ENCODE measurements at places on chromosomes 7 and 10. TPM values are rescaled to one million over a fixed set of nuclear protein-coding genes. Genes with fewer than 3 reads are reported as not detected.

- H3K4me3 ChIP-seq = no peak overlapping the region
- H3K4me1 ChIP-seq = peaks cover 3% of the 10 kb centered on the region
- H3K36me3 ChIP-seq = peaks cover 35% of the 10 kb centered on the region
- DNase-seq = no peak
- no peak overlapping the region for H3K27ac ChIP-seq
Observed at GRCh38 chr10:6114805-6115341, 26.0 kb downstream of the RBM17 start.

GRCh38 chr10:87656431-87657072 is 3.1 kb upstream of the PAPSS2 start:
- peaks cover 10% of the 10 kb centered on the region for H3K4me1 ChIP-seq
- no peak overlapping the region for H3K27ac ChIP-seq
- H3K27me3 ChIP-seq = peaks cover 39% of the 10 kb centered on the region
- DNase-seq = no peak

Gene CPEB3
- 2.3 TPM for total RNA-seq

Gene BICC1
- 4.9 TPM for total RNA-seq

Gene H2BK1
- not detected for total RNA-seq

DNA sequence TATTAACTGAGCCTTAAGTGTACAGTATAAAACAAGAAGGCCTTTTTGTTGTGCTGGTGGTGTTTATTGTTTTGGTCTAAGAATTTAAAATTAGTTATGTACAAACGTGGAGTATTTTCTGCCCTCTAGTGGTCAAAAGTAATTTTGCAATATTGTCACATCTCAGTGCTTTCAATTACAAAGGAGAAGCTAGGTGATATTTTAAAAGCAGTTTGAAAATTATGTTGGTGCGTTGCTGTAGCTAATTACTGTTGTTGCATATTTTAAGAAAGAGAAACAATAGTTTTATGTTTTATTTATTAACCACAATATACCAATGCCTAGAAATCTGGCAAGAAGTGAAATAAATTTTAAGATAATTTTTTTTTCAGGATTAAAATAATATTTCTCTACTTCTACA is 11.4 kb downstream of the NPVF start:
- H3K27ac ChIP-seq = no peak overlapping the region
- H3K27me3 ChIP-seq = peaks cover 12% of the 10 kb centered on the region
- H3K4me3 ChIP-seq = no peak overlapping the region

DNA sequence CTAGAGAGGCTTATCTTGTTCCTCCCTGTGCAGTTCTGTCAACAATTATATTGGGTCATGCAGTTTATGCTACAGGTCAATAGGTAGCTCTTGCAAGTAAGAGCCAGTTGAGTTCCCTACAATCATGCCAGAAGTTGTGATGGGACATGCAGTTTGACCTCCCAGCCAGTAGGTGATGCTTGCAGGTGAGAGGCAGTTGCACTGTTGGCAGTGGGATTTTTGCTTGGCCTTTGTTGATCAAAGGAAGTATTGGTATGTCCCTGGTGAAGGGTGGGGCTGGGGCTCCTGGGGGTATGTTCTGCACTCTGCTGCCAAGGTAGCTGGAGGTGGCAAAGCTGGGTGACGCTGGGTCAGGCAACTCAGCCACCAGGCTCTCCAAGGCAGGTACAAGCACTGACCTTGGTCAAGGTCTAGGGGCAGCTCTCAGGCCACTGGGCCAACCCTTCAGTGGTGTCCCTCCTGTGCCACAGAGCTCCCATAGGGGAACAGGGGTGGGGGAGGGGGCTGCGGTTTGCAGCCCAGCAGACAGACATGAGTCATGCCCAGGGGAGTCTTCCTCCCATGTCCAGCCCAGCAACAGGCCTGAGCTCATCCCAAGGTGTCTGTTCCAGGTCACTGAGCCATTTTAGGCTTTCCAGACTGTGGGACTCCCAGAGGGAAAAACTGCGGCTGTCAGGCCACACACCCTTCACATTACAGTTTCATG is 43.3 kb downstream of the MEOX2 start:
- H3K4me3 ChIP-seq = no peak overlapping the region
- H3K4me1 ChIP-seq = peaks cover 10% of the 10 kb centered on the region
- no peak for DNase-seq

Gene SLC39A12
- not detected for total RNA-seq

DNA sequence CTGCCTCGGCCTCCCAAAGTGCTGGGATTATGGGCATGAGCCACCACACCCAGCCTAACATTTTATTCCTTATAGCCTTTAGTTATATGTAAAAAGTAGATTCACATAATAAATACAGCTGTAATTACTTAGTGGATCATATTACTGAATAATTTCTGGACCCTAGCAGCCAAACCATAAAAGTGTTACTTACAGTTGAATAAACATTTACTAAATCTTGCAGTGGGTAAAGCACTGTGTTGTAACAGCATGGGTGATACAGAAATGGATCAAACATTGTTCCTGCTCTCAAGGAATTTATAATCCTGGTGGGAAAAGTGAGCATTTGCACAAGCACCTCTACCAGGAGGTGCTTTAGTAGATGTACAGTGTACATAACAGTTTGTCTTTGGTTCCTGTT is 25.0 kb downstream of the BPGM start:
- DNase-seq = no peak
- H3K4me3 ChIP-seq = no peak overlapping the region
- no peaks in the 10 kb centered on the region for H3K27me3 ChIP-seq
- no peak overlapping the region for H3K27ac ChIP-seq

Gene TET1
- total RNA-seq = 36.2 TPM

Gene CFAP43
- total RNA-seq = 4.7 TPM

DNA sequence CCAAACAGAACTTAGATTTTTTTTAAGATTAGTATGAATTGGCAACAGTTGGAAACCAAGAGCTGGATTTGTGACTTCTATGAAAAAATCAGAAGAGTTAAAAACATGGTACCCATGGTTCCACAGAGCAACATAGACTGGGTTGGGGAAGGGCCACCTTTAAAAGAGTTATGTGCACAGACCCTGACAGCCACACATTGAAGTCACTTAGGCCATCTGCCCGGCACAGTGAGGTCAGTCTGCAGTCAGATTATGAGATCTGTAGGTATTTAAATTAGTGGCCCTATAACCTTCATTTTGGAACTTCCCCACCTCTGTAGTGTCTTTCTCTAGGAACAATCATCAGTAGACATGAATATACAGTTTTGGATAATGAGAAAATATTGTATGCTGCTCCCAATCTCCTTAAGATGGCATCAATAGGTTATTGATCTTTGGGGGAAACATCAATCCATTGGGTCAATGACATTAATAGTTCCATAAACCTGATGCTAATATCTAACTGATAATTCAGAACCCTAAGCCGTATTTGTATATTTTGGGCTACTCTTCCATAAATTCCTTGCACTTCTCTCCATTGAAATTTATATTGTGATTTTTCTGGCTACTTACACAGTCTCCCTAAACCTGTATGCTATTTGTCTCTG is 7.0 kb downstream of the ANKRD1 start:
- no peak overlapping the region for H3K27ac ChIP-seq
- H3K4me1 ChIP-seq = peaks cover 16% of the 10 kb centered on the region
- H3K27me3 ChIP-seq = no peaks in the 10 kb centered on the region
- peaks cover 12% of the 10 kb centered on the region for H3K36me3 ChIP-seq
- no peak overlapping the region for H3K4me3 ChIP-seq

Gene EPO
- 0.22 TPM for total RNA-seq

- H3K27me3 ChIP-seq = peaks cover 35% of the 10 kb centered on the region
- peaks cover 2% of the 10 kb centered on the region for H3K4me1 ChIP-seq
- H3K4me3 ChIP-seq = no peak overlapping the region
- DNase-seq = no peak
- H3K36me3 ChIP-seq = no peaks in the 10 kb centered on the region
Observed at GRCh38 chr7:131619336-131620305, 63.2 kb upstream of the PODXL start.

GRCh38 chr7:102232611-102233286 is 53.9 kb upstream of the SH2B2 start:
- H3K27me3 ChIP-seq = no peaks in the 10 kb centered on the region
- H3K4me1 ChIP-seq = peaks cover 8% of the 10 kb centered on the region
- peak overlapping the region; percentile 98 for H3K27ac ChIP-seq
- DNase-seq = no peak

Gene USP6NL
- 37.3 TPM for total RNA-seq

DNA sequence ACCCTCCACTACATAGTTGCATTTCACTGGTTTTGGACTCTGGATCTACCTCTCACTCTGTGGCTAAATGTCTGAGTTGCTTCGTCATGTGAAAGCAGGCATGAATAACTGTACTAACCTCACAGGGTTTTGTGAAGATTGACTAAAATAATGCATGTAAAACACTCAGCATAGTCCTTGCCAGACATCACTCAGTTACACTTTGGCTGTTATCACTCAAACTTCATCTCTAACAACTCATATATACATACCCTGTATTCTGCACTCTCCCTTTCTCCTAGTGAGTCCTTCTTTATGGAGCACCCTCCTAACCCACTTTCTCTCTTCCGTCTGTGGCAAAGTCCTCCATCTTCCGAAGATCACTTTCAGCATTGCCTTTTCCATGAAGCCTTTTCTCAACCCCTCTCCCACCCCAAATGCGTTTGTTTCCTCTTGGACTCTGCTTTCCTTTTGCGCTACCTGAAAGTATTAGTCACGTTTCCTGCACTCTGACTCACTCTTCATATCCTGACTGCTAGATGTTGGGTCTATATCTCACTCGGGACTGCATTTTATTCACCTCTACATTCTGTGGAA is 72.6 kb downstream of the OSBPL3 start:
- H3K4me1 ChIP-seq = peaks cover 7% of the 10 kb centered on the region
- no peaks in the 10 kb centered on the region for H3K36me3 ChIP-seq
- DNase-seq = no peak
- no peak overlapping the region for H3K4me3 ChIP-seq
- no peak overlapping the region for H3K27ac ChIP-seq

Gene SVIL
- total RNA-seq = 88.2 TPM

DNA sequence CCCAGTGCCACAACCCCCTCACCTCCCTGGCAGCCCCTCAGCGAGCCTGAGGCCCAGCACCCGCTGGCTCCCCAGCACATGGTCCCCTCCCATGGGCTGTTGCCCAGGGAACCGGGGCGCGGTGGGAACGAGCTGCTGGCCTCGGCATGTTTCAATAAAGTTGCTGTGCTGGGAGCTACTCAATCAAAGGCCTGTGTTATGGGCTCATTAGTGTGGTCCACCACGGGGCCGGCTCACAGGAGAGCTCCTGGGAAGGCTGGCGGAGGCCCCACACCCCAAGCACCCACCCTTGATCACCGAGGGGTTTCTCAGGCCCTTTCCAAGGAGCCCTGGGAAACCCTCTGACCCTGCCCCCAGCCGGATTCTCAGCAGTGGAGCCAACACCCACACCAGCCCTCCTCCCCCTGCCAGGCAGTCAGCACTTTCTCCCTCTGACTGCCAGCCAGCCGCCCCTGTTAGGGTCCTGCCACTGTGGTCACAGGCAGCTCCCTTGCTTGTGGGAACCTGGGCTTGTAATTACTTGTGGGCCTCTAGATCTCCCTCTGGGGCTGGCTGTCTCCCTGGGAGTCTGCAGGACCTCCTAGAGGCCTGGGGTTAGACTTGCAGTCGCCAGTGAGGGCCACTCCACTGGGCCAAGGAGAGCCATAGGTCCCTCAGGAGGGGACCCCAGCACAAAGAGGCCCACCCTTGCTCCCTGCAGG is 24.8 kb upstream of the TRIM8 start:
- H3K27ac ChIP-seq = no peak overlapping the region
- H3K4me1 ChIP-seq = peaks cover 7% of the 10 kb centered on the region
- no peaks in the 10 kb centered on the region for H3K27me3 ChIP-seq
- no peak overlapping the region for H3K4me3 ChIP-seq
- H3K36me3 ChIP-seq = peaks cover 10% of the 10 kb centered on the region

- no peak overlapping the region for H3K4me3 ChIP-seq
- no peak overlapping the region for H3K27ac ChIP-seq
- DNase-seq = no peak
- H3K36me3 ChIP-seq = no peaks in the 10 kb centered on the region
- no peaks in the 10 kb centered on the region for H3K4me1 ChIP-seq
- H3K27me3 ChIP-seq = peaks cover 3% of the 10 kb centered on the region
Observed at GRCh38 chr7:96328016-96328415, 6.1 kb upstream of the SLC25A13 start.

- H3K4me3 ChIP-seq = no peak overlapping the region
- no peaks in the 10 kb centered on the region for H3K27me3 ChIP-seq
- no peak overlapping the region for H3K27ac ChIP-seq
Observed at GRCh38 chr7:1844336-1844950, 174.4 kb downstream of the ELFN1 start.
